ENCODE measurements at places on chromosomes 3 and 15. TPM values are rescaled to one million over a fixed set of nuclear protein-coding genes. Genes with fewer than 3 reads are reported as not detected.

The ACKR4 gene
- not detected for total RNA-seq

The DPPA2 gene
- not detected for total RNA-seq

DNA sequence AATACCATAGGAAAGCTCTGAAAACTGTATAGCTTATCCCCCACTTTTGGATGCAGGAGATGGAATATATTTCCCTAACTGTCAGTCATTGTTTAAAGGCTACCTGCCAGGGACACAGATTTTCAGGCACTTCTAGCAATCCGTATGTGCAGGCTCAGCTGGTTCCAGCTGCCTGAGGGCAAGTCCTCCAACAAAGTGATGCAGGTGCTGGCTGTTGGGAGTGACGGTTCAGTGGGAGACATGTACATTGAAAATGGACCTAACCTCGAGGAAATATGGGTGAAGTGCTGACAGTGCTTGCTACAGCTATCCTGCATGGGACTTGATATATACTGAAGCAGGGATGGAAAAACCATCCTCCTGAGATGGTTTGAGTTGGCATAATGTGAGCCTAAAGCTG lies 153.1 kb upstream of the GAP43 start:
- H3K4me3 ChIP-seq: no peak overlapping the region
- no peak overlapping the region for H3K27ac ChIP-seq
- H3K4me1 ChIP-seq: no peaks in the 10 kb centered on the region
- H3K36me3 ChIP-seq: no peaks in the 10 kb centered on the region

DNA sequence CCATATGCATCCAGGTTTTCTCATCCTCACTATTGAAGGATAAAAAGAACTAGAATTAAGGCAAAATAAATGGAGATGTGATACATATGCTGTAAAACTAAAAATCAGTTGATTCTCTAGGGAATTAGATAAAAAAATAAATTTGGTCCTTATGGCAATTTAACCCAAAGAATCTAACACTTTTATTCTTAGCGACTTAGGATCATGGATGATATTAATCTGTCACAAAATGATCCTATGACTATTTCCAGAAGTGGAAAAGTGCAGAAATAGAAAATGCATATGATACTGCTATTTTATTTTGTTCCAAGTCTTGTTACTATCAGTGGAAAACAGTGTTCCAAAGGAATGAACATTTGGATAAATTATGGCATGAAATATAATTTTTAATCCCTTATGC lies 746.3 kb downstream of the ROBO2 start:
- H3K4me3 ChIP-seq: no peak overlapping the region
- DNase-seq: no peak
- no peaks in the 10 kb centered on the region for H3K36me3 ChIP-seq

All from activated CD8-positive, alpha-beta T cell treated with anti-CD3 and anti-CD28 coated beads, Interleukin-2, amount 10 ng/mL, durations not matched to agents 7 days and 5 days (primary cell).